Activated T-cell treated with anti-CD3 and anti-CD28 coated beads, Interleukin-2, amount 50 U/mL, for 72 hours (primary cell): ENCODE measurements at places on chromosomes 2 and 18. TPM values are rescaled to one million over a fixed set of nuclear protein-coding genes. Genes with fewer than 3 reads are reported as not detected.

- DNase-seq, result no peak
Observed at GRCh38 chr18:23916338-23916737, 98.2 kb upstream of the TTC39C start.

DNA sequence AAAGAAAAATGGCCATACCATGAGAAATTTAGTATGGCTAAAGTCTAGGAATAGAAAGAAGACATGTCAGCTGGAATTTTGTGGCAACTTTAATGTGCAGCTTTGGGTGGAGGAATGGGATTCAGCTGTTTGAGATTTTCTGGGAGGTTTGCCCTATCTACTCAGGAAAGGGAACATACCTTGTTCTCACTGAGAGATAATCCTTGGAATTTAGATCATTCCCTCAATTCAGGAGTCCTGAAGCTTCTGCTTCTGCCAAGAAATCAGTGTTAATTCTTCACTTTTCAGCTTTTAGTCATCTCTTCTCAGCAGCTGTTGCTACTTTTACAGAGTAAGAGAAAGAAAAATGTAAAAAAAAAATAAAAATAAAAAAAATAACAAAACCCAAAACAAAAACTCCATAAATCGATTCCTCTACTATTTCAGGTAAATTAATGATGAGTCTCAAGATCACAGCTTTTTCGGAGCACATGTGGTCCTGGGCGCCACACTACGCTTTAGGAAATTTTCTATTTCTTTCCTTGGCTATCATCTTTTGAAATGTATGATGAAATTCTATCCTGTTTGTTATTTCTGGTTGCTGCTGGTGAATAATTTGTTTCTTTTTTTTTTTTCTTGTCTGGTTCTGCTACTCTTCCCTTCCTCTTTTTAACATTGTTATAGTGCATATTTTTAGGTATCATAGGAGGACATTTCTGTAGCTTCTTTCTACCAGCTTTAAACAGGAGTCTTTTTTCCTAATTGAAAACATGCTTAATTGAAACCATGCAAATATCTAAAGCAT lies 18.9 kb upstream of the BAZ2B start:
- DNase-seq, result no peak

DNA sequence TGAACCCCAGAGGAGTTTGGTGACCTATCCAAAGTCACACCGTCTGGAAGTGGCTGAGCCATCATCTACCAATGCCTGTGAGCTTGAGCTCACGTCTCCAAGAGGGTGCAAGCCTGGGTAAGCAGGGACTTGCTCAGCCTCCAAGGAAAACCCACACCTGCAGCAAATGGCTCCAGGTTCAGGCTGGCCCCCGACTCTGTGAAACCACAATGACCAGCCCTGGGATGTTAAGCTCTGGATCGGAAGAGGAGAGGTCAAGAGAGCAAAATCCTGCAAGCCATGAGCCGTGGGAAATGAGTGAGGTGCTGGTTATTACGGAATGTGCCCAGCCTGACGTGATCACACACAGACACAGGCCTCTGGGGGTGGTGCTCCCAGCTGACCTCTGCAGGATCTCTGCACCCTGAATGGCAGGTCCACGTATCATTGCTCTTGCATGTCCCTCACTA lies 94.1 kb upstream of the OTOS start:
- DNase-seq, result no peak

GRCh38 chr2:7633566-7634153 lies 716.4 kb downstream of the RNF144A start:
- DNase-seq, result no peak

Gene SCYGR4
- not detected for total RNA-seq

Gene CCDC148
- total RNA-seq, result 0.14 TPM
